ENCODE measurements at places on chromosomes 11 and 22.

GRCh38 chr11:69656536-69657455 is 15.8 kb downstream of the CCND1 start:
- no peak for DNase-seq

- no peak for DNase-seq
Observed at GRCh38 chr11:33692541-33692940, 8.1 kb downstream of the C11orf91 start.

DNA sequence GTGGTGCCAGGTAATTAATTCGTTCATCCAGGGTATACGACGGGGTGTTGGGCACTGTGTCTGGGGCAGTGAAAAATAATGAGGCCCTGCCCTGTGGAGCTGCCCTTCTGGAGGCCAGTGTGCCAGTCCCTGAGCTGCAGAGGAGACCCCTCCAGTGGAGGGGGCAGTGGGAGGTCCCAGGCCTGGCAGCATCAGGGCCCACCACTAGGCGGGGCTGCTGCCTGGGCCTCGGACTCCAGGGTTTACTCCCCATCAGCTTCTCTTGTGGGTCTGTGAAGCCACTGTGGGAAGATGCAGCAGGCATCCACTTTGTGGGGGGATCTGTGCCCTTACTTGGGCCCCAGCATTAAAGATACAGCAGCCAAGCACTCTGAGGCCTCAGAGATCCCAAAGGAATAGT is 17.4 kb upstream of the TMPRSS6 start:
- no peak for DNase-seq

DNA sequence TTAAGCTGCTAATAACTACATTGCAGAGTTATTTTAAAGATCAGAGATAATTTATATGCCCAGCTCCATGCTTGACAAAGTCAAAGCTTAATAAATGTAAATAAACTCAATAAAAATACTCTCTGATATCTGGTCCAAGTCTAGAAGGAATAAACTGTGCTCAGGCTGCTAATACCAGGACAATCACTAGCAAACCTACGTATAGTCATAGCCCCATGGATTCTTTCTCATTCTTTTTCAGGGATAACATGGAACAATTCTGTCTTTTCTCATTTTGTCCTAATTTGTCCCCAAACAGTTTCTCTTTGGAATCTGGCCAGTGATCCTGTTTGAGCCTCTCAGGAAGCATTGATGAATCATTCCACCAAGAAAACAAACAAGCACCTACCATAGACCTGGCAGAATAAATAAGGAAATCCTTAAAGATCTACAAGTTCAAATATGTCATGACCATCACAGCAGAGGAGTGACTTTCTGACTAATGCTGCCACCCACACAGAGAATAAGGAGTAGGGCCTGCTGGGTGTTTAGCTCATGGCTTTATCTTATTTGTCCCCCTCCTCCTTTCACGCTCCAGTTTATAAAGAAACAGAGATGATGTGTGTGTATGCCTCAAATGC is 14.1 kb upstream of the B3GNT6 start:
- no peak for DNase-seq

DNA sequence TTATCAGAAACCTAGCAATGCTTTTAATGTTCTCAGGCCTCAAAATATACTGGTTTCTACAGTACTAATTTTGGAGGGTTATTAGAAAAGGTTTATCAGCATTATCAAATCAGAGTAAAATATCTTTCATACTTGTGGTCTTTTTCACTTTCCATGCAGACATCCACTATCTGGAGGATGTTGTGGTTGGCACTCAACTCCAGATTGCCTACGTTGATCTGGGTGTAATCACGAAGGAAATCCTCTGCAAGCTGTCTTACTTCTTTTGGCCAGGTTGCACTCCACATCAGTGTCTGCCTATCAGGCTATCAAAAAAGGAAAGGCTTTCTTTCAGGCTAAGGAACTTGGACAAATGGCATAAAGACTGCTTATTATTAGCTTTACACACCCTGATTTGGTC is 11.6 kb downstream of the DDX17 start:
- DNase-seq: no peak

- DNase-seq: no peak
Observed at GRCh38 chr11:43952401-43953342, 10.2 kb downstream of the C11orf96 start.

DNA sequence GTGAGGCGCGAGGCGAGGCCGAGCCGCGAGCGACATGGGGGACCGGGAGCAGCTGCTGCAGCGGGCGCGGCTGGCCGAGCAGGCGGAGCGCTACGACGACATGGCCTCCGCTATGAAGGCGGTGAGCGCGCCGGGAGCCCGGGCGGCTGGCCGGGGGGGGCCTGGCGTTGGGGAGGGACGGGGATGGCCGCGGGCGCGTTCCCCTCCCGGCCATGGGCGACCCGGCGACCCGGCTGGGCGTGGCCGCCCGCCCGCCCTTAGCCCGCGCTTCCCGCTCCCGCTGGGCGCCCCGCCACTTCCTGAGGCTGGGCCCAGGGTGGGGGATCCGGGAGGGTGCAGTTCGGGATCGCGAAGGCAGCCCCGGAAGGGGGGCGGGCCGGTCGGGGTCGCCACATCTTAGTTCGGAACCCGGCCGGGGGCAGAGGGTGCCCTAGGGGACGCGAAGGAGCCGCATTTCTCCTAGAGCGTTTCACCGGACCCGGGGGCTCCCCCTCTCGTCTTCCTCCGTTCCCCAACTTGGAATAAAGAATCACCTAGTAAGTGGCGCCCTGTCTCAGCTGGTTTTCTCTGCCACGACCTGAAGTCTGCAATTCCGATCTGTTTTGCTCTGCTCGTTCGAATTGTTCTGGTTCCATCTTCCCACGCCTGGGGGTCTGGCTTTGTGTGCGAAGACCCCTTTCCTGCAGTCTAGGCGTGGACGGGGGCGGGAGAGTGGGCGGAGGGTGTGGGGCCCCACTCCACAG is 536 bp downstream of the YWHAH start:
- peak; percentile 11 for DNase-seq

DNA sequence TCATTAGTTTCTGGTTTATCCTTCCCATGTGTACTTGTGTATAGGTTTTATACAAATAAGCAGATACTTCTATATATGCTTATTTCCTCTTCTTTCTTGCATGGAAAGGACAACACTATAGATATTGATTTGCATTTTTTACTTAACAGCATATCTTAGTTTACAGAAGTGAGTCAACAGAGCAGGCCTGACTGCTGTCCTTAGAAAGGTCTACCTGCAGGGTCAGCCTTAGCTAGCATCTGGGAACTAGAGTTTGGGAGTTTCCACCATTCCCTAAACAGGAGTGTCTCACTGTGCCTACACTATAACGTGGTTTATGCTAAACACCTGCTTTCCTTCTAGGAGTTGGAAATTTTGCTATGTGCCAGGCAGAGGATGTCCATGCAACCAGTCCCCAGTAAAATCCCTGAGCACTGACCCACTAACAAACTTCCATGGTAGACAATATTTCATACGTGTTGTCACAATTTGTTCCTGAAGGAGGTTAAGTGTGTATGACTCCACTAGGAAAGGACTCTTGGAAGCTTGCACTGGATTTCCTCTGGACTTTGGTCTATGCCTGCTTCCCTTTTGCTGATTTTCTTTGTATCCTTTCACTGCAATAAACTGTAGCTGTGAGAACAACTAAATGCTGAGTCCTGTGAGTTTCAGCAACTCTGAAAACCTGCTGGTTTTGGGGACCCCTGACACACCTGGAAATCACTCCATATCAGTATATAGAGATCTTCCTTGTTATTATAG is 17.7 kb downstream of the PRR14L start:
- DNase-seq: no peak

DNA sequence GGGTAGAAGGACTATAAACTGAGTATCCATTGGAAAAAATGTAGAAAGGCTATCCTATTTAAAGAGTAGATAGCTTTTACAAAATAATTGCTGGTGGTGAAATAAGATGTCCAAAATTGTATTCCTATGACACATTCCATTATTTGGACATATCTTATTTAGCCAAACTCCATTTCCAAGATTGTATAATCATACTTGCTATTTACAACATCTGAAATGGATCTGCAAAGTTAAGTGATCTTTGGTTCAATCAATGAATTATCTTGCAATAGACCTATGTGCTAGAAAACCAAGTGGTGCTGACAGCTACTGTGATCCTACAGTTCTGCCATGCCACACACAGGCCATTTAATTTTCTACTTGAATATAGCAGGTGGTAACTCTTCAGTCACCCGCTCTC is 11.0 kb upstream of the BLID start:
- no peak for DNase-seq

- no peak for DNase-seq
Observed at GRCh38 chr11:33828604-33829429, 54.5 kb upstream of the FBXO3 start.

- DNase-seq: no peak
Observed at GRCh38 chr11:2554338-2555207, 109.8 kb downstream of the KCNQ1 start.

DNA sequence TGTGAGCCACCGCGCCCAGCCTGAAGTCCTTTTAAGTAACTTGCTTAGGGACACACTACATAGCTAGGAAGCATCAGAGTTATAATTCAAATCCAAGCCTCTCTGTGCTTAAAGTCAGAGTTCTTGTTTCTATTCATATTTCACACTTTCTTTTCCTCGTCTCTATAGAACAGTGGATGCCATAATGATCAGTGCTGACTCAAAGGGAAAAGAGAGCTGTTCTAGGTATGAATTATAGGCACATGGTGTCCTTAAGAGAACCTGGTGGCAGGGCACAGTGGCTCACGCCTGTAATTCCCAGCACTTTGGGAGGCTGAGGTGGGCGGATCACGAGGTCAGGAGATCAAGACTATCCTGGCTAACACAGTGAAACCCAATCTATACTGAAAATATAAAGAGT is 400.2 kb upstream of the DDI1 start:
- no peak for DNase-seq

- no peak for DNase-seq
Observed at GRCh38 chr22:47570851-47571250, 808.4 kb downstream of the TBC1D22A start.

GRCh38 chr11:216081-216974 is 8.8 kb downstream of the RIC8A start:
- no peak for DNase-seq

DNA sequence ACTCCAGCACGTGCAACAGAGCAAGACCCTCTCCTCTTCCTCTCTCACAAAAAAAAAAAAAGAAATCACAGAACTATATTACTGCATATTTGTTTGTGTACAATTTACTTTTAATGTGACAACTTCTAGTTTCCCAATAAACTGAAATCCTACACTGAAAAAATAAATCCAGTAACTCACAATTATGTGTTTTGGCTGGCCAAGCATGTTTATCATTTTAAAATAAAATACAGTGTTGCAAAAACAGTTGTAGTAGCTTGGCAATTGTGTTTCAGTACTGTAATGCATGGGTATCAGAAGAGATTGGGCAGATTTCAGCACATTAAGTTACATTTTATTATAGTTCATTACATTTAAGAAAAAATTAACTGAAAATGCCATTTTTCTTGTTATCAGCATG is 344.9 kb downstream of the ETS1 start:
- no peak for DNase-seq

DNA sequence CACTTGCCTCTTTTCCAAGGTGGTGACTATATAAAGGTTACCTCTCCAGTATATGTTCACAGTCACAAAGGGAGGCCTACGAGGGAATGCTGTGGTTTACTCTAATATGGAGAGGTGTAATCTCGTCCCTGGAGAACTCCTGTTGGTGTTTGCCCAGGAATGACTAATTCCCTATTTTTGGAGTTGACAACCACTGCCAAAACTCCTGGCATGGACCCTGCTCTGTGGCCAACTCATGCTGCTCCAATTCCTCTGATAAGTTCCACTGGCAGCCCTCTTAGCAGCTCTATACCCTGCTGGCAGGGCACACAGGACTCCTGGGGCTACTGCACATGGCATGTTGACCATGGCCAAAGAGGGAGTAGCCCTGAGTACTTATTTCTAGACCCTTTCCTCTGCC is 418.7 kb upstream of the ANO5 start:
- no peak for DNase-seq

- no peak for DNase-seq
Observed at GRCh38 chr11:100734743-100735527, 47.8 kb downstream of the ARHGAP42 start.

GRCh38 chr11:113989916-113990315 is 15.0 kb downstream of the HTR3A start:
- no peak for DNase-seq

- DNase-seq: no peak
Observed at GRCh38 chr11:69539416-69540117, 58.1 kb downstream of the LINC01488 start.

- DNase-seq: no peak
Observed at GRCh38 chr11:78647986-78648875, 73.6 kb upstream of the NARS2 start.

- no peak for DNase-seq
Observed at GRCh38 chr22:20203552-20204201, 52.8 kb upstream of the CCDC188 start.

GRCh38 chr11:47948137-47948536 is 32.2 kb upstream of the PTPRJ start:
- no peak for DNase-seq

GRCh38 chr22:43849731-43850130 is 12.6 kb downstream of the SULT4A1 start:
- no peak for DNase-seq

GRCh38 chr11:120236169-120237107 is 3.5 kb upstream of the POU2F3 start:
- DNase-seq: no peak

DNA sequence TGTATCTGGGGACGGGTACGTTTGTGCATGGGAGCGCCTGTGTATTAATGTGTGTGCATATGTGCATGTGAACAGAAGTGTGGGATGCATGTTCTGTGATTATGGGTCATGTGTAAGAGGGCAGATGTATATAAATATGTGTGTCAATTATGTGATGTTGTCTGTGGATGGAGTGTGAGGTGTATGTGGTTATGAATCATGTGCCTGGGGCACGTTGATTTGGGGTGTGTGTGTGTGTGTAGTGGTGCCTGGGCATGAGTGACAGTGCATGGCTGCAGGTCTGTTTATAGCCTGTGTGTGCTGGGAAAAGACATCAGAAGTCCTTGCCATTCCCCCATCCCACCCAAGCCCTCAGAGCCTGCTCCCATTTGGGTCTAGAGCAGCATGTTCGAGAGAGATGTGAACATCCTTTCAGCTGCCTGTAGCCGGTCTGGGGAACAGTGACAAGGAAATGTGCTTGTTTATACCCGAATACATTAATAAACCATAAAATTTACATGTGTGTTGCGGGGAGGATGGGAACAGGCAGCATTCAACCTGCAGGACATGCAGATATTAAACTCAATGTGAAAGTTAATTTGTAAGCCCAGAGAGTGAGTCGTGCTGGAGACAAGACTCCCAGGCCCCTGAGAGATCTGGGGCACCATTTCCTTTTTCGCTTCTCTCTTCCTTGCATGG is 129.0 kb downstream of the NECTIN1 start:
- DNase-seq: no peak

DNA sequence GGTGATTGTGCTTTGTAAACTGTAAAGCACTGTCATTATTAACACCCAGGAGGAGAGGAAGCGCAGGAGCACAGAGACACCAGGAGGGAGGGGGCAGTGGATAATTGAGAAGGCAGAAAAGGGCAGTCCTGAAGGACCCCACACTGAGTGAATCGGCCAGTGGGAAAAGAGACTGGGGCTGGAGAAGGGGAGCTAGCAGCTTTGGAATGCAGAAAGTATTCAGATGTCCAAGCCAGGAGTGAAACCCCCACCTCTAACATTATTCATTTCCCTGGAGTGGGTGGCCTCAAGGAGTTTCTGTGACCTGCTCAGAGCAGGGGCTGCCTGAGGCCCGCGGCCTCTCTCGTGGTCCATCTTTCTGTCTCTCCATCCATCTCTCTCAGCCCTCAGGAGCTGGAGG is 38.0 kb upstream of the CDON start:
- no peak for DNase-seq

- peak; percentile 5 for DNase-seq
Observed at GRCh38 chr11:95248666-95249467, 17.9 kb upstream of the SESN3 start.

Data from stimulated activated CD4-positive, alpha-beta T cell treated with anti-CD3 and anti-CD28 coated beads, Interleukin-1b, Interleukin-23, amount 100 ng/mL, for 48 hours (primary cell).